ENCODE measurements at places on chromosomes 2 and 18.

- no peak for DNase-seq
Measured at GRCh38 chr18:64692826-64693225, 543.9 kb upstream of the LINC00305 start.

GRCh38 chr2:159147690-159148089 is 138.8 kb downstream of the WDSUB1 start:
- DNase-seq = no peak

GRCh38 chr18:13394801-13395200 is 176.2 kb downstream of the LDLRAD4 start:
- no peak for DNase-seq

- no peak for DNase-seq
Measured at GRCh38 chr2:59312029-59312428, 1070.9 kb upstream of the FANCL start.
